Omental fat pad (tissue), 4 donors: ENCODE measurements at places on chromosomes 13 and 19. TPM values are rescaled to one million over a fixed set of nuclear protein-coding genes. Genes with fewer than 3 reads are reported as not detected.

ADGRE1 gene
- total RNA-seq: 3.9 TPM

CGB3 gene
- not detected for total RNA-seq

POSTN gene
- 27.0 TPM for total RNA-seq

KIR2DL3 gene
- total RNA-seq: not detected

THOP1 gene
- total RNA-seq: 28.4 TPM

PSG2 gene
- total RNA-seq: not detected

IGFLR1 gene
- total RNA-seq: 5.8 TPM

LDLR gene
- total RNA-seq: 174 TPM

TUBA3C gene
- not detected for total RNA-seq

LRRC63 gene
- not detected for total RNA-seq

ZNF665 gene
- total RNA-seq: 3.2 TPM

REEP6 gene
- 2.0 TPM for total RNA-seq

FBL gene
- total RNA-seq: 135 TPM

RFX1 gene
- 3.2 TPM for total RNA-seq
